ENCODE measurements at places on chromosomes 6 and 20. TPM values are rescaled to one million over a fixed set of nuclear protein-coding genes. Genes with fewer than 3 reads are reported as not detected.

DNA sequence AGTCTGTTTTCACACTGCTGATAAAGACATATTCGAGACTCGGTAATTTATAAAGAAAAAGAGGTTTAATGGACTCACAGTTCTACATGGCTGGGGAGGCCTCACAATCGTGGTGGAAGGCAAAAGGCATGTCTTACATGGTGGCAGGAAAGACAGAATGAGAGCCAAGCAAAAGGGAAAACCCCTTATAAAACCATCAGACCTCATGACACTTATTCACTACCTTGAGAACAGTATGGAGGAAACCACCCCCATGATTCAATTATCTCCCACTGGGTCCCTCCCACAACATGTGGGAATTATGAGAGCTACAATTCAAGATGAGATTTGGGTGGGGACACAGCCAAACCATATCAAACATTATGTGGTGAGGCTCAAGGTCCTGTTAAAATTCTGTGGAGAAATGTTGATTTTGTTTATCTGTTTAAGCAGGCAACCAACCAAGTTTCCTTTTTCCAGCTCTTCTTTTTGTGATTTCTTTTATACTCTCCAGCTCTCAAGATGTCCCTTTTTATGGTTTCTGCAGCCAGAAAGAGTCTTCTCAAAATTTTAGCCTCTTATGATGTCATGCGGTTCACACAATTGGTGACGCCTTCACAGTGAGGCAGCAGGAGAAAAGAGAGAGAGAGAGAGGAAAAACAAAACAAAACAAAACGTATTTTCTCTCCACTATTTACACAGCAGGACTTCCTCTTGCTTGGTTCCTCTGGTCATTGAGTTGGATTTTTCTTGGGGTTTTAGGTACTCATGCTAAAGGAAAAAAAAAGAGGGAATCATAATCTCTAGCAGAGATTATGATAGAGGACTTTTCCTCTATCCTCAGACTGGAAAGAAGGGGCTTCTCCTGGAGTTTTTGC, 18.0 kb downstream of the AIG1 start:
- H3K27me3 ChIP-seq, result no peaks in the 10 kb centered on the region
- peaks cover 7% of the 10 kb centered on the region for H3K36me3 ChIP-seq
- H3K4me1 ChIP-seq, result no peaks in the 10 kb centered on the region
- no peak overlapping the region for H3K27ac ChIP-seq

CNBD2 gene
- polyA plus RNA-seq, result 16.5 TPM

KCNK17 gene
- polyA plus RNA-seq, result 1.3 TPM

- no peaks in the 10 kb centered on the region for H3K36me3 ChIP-seq
- no peak overlapping the region for H3K4me3 ChIP-seq
- no peak overlapping the region for H3K27ac ChIP-seq
- no peak for DNase-seq
These were observed 189.0 kb downstream of the UST start for GRCh38 chr6:148935705-148936435.

GRCh38 chr20:19161336-19161735, 51.1 kb upstream of the SLC24A3 start:
- H3K27me3 ChIP-seq, result no peaks in the 10 kb centered on the region
- no peak overlapping the region for H3K27ac ChIP-seq
- H3K36me3 ChIP-seq, result no peaks in the 10 kb centered on the region
- H3K4me3 ChIP-seq, result no peak overlapping the region
- no peaks in the 10 kb centered on the region for H3K4me1 ChIP-seq
- DNase-seq, result no peak
